Aorta (tissue), 5 donors: ENCODE measurements at places on chromosomes 2 and 18.

- DNase-seq: no peak
Measured at GRCh38 chr2:226916669-226917068, 80.8 kb downstream of the RHBDD1 start.

- peak; percentile 45 for DNase-seq
Measured at GRCh38 chr2:43519643-43520221, 76.1 kb downstream of the THADA start.

DNA sequence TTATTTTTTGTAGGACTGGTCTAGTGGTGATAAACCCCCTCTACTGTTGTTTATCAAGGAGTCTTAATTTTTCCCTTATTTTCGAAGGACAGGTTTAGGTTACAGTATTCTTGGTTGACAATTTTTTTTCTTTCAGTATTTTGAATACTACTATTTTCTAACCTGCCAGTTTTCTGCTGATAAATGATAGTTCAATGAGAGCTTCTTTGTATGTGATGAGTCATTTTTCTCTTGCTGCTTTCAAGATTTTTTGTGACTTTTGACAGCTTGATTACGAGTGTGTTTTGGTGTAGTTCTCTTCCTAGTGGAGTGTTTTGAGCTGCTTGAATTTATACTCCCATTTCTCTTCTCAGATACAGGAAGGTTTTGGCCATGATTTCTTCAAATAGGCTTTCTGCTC is 77.5 kb downstream of the ACSL3 start:
- no peak for DNase-seq

- no peak for DNase-seq
Measured at GRCh38 chr2:174086708-174087107, 121.5 kb upstream of the SP3 start.

DNA sequence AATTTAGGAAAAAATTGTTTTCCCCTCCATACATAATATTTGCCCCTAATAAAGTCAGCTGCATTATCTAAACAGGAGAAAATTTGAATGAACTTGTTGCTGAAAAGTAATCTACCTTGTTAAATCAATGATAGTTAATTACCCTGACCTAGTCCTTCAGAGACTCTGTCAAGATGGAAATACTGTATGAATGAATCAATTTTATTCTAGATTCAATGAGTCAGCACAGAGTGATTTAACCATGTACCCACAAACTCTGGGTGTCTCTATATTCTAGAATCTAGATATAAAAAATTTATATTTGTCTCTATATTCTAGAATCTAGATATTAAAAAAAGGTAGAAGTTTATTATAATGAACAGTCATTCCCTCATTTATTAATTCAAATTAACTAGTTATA is 36.2 kb downstream of the NDUFAF7 start:
- no peak for DNase-seq
